GM12864 (cell line): ENCODE measurements at places on chromosomes 11 and 22.

DNA sequence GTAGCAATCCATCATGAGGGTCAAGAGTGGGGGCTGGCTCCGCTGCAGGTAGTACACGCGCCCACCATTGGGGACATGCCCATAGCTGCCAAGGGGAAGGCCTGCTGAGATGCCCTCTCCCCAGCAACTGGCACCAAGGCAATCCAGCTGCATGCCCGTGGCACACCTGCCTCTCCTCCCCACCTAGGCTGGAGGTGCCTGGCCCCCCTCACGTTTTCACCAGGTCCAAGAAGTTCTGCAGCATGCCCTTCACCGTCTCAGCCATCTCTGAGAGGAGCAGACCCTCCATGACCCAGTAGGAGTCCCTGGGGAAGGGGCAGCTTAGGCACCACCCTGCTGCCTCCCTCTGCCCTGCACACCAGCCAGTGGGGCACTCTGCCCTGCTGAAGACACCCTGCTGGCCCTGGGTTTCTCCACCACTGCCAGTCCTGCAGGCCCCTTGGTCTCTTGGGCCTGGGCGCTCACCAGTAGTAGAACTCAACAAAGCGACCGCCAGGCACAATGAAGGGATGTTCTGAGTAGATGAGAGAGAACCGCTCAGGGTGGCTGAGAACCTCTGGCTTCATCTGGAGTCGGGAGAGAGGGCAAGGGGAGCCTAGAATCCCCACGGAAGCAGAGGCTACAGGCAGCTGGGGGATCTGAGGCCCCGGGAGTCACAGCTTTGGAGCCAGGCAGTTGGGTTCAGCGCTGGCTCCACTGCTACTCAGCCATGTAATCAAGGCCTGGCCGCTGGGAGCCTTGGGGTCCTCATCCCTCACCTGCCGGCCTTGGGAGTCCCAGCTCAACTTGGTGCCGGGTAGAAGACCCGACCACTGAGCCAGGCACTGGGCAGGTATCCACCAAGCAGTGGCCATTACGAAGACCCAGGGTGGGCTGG is 17.8 kb downstream of the TREH start:
- DNase-seq = no peak

DNA sequence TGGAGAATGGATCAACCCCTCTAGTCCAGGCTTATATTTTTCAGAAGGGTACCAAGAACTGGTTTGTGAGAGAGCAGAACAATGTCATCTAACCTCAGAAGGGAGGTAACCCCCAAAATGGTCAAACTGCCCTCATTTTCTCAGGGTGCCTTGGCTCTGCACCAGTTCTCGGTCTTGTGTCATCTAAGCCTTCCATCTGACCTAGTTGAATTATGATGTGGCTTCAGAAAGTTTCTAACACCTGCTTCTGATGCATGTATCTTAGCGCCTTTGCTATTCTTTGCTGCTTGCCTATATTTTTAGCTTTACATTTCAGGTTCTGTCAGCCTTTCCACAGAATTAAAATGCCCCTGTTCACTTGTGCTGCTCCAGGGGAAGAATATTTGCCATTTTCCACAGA is 91.7 kb upstream of the E2F8 start:
- DNase-seq = peak; percentile 56

- DNase-seq = no peak
Observed at GRCh38 chr11:130675371-130675821, 227.0 kb downstream of the ADAMTS15 start.

DNA sequence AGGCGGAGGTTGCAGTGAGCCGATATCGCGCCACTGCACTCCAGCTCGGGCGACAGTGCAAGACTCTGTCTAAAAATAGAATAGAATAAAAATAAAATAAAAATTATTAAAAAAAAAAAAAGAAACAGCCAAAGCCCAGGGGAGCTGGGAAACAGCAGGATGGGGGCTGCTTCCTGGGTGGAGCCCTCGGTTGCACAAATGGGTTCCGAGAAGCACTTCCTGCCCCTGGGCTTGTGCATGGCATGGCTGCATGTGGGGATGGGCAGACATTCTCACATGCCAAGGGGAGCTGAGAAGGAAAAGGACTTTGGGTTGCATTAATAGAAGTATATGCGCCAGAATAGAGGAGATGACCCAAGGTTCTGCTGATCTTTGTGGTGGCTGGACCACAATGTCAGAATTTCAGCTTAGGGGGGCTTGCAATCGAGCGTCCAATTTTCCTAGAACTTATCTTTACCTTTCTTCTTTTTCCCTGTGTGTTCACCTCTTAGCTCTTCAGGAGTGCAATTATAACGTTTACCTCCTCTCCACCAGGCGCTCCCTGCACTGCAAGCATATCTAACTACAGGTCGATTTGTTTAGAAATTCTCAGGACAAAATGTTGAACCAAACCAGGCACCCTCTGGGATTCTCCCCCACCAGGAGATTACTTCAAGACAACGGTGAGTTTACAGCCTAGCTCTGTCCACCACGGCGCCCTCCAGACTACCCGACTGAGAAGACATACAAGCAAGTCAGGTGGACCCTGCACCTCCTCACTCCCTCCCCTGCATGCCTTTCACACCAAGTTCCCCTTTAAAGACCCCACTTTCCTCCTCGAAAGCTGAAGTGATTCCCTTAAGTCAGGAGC is 53.2 kb downstream of the SHISAL1 start:
- no peak for DNase-seq

DNA sequence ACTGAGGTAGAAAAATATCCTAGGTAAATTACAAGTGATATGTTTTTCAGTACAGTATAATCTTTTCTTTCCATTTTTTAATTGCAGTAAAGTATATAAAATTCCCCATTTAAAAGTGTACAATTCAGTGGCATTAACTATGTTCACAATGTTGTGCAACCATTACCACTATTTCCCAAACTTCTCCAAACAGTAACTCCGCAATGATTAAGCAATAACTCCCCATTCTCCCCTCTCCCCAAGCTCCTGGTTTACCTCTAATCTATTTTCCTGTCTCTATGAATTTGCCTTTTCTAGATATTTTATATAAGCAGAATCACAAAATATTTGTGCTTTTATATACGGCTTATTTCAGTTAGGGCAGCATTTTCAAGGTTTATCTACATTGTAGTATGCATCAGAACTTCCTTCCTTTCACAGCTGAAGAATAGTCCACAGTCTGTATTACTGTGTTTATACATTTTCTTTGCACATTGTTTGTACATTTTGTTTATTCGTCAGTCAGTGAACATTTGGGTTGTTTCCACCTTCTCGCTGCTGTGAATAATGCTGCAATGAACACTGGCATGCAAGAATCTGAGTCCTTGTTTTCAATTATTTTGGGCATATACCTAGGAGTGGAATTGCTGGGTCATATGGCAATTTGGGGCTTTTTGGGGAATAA is 110.7 kb downstream of the RPL27A start:
- no peak for DNase-seq

GRCh38 chr22:43487311-43488030 is 75.7 kb downstream of the MPPED1 start:
- no peak for DNase-seq

DNA sequence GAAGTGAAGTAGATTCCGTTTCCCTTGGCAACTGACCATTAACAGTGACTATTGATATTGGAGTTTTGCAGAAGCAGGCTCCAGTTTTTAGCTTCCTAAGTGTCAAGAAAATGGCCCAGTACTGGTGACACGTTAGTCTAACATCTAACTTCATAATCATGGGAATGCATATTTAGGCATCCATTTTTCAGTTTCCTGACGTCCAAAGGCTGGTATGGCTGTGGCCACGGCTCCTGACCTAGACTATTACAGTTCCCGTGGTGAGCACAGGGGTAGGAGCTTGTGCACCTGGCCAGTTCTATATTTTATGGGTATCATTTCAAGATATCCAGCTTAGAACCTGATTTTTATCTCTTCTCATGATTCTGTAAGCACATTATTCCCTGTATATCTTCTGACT is 323.8 kb downstream of the GUCY1A2 start:
- DNase-seq = no peak

DNA sequence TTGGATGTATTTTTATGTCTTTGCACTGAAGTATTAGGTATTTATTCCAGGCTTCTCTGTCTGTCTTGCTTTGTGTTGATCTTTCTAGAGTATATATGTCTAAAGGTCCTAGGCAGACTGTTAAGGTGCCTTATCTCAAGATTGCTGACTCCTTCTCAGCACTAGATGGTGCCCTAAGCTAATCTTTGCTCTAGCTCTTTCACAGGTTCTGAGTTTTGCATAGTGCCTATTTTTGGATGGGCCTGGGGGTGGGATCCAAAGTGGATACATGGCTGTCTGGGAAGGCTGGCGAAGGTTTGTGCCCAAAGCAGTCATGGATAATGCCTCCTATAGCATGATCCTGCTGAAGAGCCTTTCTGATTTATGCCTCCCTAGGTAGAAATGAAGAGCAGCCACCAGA is 154.9 kb downstream of the TRPC6 start:
- no peak for DNase-seq

- DNase-seq = no peak
Observed at GRCh38 chr11:125398994-125399640, 96.9 kb downstream of the FEZ1 start.

- no peak for DNase-seq
Observed at GRCh38 chr11:67045314-67045713, 11.3 kb upstream of the RHOD start.

- DNase-seq = no peak
Observed at GRCh38 chr22:17910561-17911311, 113.6 kb downstream of the MICAL3 start.

GRCh38 chr11:16791191-16791961 is 52.9 kb downstream of the C11orf58 start:
- no peak for DNase-seq

GRCh38 chr11:22851477-22851876 is 8.8 kb downstream of the CCDC179 start:
- DNase-seq = no peak

GRCh38 chr11:73177778-73178539 is 35.8 kb upstream of the FCHSD2 start:
- DNase-seq = no peak

DNA sequence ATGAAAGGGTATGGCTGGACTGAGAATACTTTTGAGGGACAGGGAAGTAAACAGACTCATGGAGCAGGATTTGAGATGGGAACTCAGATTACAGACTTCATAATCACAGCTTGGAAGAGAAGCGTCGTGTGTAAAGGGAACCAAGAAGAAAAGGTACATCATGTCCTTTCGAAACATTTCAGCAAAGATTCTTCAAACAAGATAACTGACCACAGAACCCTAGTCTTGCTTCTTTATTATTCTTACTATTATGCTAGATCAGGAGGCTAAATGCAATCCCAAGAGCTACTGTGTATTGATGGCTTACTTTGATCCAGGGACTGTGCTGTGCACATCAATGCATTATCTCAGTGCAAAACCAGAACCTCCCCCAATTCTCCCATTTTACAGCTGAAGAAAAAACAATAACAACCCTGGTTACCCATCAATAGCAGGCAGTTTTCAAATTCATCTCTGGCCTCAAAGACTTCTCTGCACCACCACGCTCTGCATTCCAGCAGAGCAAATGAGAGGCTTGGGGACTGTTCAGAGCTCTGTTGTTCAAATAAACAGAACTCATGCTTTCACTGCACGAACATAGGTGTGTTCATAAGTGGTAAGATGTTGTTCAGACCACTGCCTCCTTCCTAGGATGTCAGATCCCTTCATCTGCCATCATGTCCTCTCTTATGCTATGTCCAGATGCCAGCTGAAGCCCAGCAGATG is 104.8 kb upstream of the NAV2 start:
- DNase-seq = no peak

DNA sequence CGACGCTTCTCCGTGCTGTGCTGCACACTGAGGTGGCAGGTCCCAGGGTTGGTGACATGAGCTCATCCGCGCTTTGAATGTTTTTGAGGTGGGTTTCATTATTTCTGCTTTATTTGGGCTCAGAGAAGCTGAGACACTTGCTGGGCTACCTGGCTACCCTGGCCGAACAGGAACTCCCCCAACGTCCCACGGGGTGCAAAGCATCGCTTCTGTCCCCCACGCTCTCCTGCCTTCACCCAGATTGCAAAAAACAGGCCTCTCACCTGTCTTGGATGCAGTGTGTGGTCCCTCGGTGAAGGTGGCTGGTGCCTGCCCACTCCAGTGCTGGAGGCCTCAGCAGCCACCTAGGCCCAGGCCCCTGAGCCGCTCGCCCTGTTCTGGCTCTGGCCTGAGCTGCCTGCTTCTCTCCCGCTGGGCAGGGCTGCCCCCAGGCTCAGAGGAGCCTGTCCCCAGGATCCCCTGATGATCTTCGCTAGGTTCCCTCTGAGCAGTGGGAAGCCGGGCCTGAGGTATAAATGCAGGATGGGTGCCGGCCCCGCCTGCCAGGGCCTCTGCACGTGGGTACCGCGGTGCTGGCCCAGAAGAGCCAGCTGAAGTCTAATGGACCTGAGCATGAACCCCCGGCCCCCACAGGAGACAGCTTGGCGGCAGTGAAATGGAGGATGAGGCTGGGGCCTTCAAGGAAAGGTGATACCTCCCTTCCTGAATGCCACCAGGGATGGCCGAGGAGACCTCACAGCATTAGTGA is 15.8 kb upstream of the MRGPRD start:
- no peak for DNase-seq

DNA sequence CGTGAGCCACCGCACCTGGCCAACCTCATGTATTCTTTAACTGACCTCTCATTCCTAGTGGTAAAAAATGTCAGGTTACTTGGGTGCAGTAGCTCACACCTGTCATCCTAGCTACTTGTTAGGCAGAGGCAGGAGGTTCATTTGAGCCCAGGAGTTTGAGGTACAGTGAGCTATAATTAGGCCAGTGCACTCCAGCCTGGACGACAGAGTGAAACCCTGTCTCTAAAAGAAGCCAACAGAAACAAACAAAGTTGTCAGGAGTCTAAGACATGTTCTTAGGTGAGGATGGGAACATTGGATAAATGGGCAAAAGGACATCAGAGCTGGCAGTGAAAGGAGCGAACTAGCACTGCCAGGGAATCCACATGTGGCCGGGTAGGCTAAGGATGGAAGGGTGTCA is 18.1 kb downstream of the MADD start:
- DNase-seq = no peak

DNA sequence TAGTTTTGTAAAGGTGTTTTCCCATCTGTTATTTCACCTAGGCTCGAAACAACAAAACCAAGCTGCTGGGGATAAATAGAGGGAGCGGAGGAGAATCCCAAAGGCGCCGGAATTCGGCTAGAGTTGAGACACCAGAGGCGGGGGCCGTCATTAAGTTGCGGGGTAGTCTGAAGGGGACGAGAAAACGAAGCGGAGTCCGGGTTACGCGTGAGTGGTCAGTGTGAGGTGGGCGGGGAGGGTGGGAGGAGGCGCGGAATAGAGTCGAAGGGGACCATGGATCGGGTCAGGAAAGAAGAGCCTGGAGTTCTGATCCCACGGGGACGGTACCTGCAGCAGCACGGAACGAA is 361 bp downstream of the SRPRA start:
- no peak for DNase-seq

GRCh38 chr11:109036011-109036410 is 371.1 kb downstream of the DDX10 start:
- DNase-seq = no peak

GRCh38 chr11:34790620-34791019 is 125.6 kb downstream of the APIP start:
- no peak for DNase-seq

GRCh38 chr11:1041471-1041870 is 5.0 kb upstream of the MUC6 start:
- no peak for DNase-seq

- no peak for DNase-seq
Observed at GRCh38 chr22:21959274-21960074, 6.8 kb upstream of the PPM1F start.
